ENCODE measurements at places on chromosomes 4 and X. TPM values are rescaled to one million over a fixed set of nuclear protein-coding genes. Genes with fewer than 3 reads are reported as not detected.

DNA sequence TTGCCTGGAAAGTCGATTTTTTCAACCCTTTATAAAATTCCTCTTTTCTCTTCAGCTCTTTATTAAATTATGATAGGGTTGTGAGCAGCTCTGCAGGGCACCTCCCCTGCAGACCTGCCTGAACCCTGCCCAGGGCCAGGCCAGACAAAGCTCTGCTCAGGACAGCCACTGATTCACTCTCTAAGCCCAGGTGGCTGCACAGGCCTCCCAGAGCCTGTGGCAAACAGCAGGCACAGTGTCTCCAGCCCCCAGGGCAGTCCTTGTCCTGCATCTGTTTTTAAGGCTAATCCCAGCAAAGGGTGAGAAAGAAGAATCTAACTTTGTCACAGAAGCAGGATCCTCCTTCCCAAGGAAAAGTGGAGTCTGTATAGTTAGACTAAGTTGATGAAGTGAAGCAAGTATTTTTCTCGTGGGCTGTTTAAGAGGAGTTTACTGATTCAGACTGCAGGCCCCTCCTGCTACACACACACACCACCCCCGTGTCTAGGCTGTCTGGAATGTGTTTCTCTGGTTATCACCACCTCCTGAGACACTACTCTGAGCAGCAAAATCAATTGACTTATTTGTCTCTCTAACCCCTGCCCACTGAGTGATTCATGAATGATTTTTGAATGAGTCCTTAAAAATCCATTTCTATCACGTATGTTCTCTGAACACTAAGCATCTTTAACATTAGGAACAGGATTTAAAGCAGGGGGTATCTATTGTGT, 101.7 kb downstream of the CHIC2 start:
- DNase-seq: no peak

DNA sequence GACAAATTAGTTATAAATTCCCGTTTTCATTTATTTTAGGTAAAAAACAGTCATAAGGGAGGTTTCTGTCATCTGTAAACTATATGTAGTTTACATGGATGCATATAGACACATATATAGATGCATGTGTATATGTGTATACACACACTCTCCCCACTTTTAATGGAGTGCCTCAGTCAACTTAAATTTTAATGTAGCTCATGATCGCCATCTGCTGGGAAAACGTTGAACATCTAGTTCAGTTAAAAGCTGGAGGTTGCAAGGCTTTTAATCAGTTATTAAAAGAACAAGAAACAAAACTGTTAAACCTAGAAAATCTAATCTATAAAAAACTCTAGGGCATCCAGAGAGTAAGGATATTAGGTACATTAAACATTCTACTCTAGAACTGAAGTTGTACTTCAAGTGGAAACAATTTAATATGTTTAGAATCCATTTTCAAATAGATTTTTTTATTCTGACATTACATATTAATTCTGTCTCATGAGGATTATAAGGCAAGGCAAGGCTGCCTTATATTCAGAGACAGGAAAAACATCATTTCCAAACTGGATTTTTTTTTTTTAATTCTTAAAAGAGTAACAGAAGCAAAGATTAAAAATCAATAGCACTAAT, 122.6 kb downstream of the SHISA3 start:
- DNase-seq: no peak

DNA sequence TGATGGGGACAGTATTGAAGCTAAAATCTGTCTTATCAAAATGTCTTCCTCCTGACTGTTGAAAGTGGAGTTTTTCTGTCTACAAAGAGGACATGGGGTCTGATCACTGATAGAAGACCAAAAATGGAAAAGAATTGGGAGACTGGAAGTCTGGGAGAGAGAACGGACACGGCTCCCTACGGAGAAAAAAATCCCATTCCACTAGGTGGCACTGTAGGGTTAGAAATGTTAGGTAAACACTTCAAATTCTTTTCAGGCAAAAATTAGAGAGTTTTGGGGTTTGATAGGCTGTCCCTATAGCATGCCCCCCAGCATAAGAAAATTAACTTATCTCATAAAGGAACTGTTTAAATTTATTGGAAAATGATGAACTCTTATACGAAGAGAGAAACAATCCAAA, 200.5 kb downstream of the FAM133A start:
- DNase-seq: no peak

- no peak for DNase-seq
Measured at GRCh38 chr4:184790826-184791225, 34.9 kb downstream of the ACSL1 start.

GRCh38 chr4:161583549-161583948, 580.3 kb downstream of the FSTL5 start:
- no peak for DNase-seq

Gene MAGEA9B
- polyA plus RNA-seq: not detected

GRCh38 chr4:88995874-88996273, 61.1 kb downstream of the FAM13A start:
- DNase-seq: no peak

Gene DGAT2L6
- polyA plus RNA-seq: not detected

Gene HTRA3
- polyA plus RNA-seq: 80.6 TPM

Gene RP2
- polyA plus RNA-seq: 2.9 TPM

Gene SPANXN2
- polyA plus RNA-seq: not detected

All from right cardiac atrium (tissue), 5 donors.